Stimulated activated CD4-positive, alpha-beta T cell treated with anti-CD3 and anti-CD28 coated beads, Interleukin-1b, Interleukin-23, amount 100 ng/mL, for 1 hour (primary cell): ENCODE measurements at places on chromosomes 12 and 14.

DNA sequence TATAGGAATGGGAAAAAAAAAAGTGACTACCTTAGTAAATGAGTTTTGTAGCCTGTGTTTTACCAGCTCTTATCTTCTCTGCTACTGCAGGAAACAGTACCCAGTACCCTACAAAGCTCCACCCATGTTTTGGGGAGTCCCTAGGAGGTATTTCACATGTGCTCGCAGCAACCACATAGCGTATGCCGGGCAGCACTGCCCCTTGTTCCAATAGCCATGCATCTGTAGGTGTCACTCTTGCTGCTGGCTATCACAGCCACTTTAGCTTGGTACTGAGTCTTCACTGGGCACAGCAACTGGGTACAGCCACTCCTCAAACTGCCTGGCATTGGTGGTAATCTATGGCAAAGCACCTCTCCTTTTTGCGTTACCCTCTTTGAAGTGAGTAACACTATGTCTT is 2.0 kb upstream of the MDM1 start:
- no peak for DNase-seq

GRCh38 chr12:92141591-92142121 is 4.0 kb downstream of the BTG1 start:
- DNase-seq, result no peak

DNA sequence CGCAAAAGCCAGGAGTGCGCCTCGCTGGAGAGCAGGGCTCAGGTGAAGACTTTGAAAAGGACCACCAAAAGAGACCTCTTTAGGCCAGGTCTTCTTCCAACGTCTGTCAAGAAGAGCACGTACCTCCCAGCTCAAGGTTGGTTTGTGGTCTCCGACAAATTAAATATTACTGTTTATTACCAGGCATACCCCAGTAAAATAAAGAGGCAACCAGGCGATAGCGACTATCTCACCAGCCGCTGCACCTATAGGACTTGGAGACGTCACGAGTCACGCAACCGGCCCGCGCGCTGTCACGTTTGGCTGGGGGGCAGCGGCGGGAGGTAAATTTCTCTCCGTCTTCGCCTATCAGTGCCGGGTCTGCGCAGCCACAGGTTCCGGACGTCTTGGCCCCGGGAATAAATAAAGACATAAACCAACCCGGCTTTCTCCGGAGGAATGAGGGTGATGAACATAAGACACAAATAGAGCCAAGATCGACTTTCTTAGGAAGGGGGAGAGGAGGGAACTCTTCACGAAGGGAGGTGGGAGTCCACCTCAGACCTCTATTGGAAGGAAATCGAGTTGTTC is 2.0 kb upstream of the TBX5 start:
- no peak for DNase-seq

GRCh38 chr12:110538869-110539622 is 36.9 kb downstream of the RAD9B start:
- DNase-seq, result no peak
